Stimulated activated CD4-positive, alpha-beta T cell treated with anti-CD3 and anti-CD28 coated beads, TNF-alpha, amount 100 ng/mL, for 24 hours (primary cell): ENCODE measurements at places on chromosomes 7 and 10.

DNA sequence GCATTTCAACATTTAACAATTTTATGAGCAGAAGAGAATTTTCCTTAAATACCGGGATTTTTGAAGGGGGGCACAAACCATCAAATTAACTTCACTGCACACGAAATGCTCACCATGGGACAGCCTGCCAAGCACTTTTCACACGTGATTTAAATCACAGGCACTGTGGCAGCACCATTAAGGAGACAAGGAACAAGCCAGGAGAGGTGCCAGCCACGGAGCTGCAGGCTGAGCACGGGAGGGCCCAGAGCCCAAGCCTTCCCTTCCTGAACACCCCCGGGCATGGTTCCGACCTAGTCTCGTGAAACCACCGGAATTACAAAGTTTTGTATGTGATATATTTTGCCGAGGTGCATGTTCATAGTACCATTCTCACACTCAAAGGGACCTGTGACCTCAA, 13.4 kb downstream of the PITRM1 start:
- DNase-seq = no peak

DNA sequence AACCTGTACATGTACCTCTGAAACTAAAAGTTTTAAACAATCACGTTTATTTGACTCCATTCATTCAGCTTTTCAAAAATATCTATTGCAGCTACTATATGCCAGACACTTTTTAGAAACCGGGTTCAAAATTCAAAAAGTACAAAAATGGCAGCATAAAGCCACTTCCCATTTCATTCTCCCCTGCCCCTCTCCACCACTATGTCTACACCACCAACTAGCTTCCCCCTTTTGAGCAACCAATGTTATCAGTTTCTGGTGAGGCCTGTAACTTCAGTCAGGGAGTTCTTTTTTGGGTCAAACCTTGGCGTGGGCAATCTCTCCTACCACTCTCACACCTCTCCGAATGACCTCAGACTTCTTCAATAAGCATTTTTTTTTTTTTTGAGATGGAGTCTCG, 11.5 kb upstream of the HHEX start:
- no peak for DNase-seq

GRCh38 chr10:11602919-11603523, 8.4 kb downstream of the USP6NL start:
- no peak for DNase-seq

- no peak for DNase-seq
These were observed 35.9 kb upstream of the CCSER2 start for GRCh38 chr10:84292502-84292901.

DNA sequence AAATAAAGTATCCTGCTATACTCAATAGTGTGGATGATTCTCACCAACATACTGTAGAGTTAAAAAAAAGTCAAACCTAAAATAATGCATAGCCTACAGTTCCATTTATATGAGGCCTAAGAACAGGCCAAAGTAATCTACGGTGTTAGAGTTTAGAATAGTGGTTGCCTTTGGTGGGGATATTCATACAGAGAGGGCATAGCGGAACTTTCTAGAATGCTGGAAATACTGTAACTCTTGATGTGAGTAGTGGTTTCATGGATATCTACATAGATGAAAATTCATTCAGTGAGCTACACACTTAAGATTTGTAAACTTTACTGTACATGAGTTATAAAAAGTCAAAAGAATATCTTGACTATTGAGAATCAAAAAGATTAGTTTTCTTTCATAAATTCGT, 349.9 kb upstream of the NFE2L3 start:
- no peak for DNase-seq

DNA sequence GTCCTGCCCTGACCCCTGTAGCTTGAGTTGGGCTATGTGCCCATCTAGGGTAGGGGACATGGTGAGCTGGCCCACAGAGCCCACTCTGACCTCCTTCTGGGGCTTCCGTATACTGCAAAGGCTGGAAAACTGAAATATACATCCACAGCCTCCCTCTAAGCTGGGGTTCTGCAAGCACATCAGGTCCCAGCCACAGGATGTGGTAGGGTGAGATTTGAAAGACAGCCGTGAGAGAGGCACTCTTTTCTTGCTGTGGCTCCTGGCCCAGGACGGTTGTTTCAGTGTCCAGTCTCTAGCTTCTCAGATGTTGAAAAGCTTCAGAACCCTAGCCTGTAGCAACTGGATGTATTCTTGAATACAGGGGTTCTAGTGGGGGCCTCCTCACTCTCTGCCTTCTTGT, 60.1 kb upstream of the ADRB1 start:
- DNase-seq = no peak

DNA sequence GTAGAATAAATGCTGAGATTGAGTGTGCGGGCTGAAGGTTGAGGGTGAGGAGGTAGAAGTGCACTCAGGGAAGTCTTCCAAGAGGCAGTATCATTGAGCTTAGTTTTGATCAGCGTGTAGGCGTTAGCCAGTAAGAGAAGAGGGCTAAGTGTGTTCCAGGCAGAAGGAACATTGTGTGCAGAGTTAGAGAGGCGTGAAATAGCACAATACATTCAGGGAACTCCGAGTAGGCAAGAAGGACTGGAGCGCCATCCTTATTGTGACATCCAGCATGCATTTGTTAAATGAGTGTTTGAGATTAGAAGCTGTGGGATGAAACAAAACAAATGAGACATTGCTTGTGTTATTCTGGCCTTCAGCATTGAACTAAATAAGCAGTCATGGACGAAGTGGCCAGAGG, 140.9 kb upstream of the MKLN1 start:
- no peak for DNase-seq

GRCh38 chr10:129102906-129103693, 363.9 kb upstream of the MGMT start:
- DNase-seq = no peak

DNA sequence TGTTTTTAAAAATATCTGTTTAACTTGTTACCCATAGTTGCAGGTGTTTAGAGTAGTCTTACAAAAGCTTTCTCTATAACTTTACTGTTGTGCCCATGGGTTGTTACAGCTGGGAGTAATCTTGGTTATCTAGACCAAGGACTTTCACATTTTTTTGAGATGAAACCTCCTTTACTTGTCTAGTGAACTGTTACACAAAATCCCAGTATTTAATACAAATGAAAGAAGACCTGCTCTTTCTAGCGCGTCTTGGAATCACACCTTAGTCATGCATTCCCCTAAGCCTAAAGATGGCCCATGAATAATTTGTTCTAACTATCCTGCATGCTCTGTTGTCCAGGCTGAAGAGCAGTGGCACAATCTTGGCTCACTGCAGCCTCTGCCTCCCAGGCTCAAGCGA, 38.0 kb downstream of the CSGALNACT2 start:
- DNase-seq = no peak

- no peak for DNase-seq
These were observed 645 bp downstream of the SLC26A4 start for GRCh38 chr7:107661081-107661864.

- DNase-seq = no peak
These were observed 212.8 kb downstream of the ADARB2 start for GRCh38 chr10:1524540-1524939.

- DNase-seq = no peak
These were observed 6.1 kb upstream of the FGL2 start for GRCh38 chr7:77205706-77206105.

- no peak for DNase-seq
These were observed 6.8 kb upstream of the ANKRD22 start for GRCh38 chr10:88858491-88858890.

DNA sequence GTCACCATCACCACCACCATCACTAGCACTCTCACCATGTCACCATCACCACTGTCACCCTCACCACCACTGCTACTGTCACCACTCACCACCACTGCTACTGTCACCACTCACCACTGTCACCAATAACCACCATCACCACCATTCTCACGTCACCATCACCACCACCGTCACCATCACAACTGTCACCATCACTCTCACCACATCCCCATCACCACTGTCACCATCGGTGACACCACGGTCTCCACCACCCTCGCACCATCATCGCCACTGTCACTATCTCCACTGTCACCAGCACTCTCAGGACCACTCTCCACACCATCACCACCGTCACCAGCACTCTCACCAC, 130.4 kb downstream of the MAD1L1 start:
- no peak for DNase-seq

DNA sequence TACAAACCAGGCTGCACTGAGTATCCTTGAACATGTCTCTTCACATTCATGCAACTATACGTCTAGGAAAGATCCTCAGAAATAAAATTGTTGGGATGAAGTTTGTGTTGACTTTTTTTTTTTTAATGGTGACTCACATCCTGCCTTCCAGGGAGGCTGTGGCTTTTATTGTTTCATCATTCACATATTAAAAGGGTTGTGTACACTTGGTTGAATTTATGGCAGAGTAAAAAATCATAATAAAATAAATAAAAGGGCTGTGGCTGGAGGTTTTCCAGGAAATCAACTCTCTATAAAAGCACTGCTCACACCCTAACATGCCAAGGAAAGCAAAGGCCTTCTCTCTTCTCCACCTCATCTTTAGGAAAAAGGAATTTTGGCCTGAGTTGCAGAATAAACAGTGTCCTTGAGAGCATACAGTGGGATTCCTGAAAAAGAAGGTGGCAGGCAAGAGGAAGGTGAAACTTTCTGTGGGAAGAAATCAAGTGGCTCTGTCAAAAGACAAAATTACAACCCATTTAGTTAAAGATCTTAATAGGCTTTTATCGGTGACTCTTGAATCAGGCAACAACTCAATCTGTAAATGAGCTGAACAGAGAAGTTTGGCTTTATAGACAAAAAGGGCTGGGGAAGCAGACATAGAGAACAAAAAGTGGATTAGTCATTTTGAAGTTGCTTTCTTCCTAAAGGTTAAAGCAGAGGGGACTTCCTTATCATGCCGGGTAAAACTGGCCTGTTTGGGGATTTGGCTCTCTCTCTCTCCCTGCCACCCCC, 41.6 kb upstream of the FHIP2A start:
- DNase-seq = no peak

DNA sequence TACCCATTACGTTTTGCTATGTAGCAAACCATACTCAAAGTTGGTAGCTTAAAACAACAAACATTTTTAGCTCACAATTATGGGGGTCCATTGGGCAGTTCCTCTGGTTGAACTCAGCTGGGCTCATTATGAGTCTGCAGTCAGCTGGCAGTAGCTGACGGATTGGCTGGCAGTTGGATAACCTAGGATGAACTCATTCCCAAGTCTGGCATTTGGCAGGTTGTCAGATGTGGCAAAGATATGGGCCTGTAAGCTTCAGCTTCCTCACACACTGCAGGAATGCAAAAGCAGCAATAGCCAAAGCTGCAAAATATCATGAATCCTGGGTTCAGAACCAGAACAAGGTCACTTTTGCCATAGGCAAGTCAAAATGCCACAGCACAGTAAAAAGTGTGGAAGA, 412.2 kb upstream of the SORCS1 start:
- DNase-seq = no peak

DNA sequence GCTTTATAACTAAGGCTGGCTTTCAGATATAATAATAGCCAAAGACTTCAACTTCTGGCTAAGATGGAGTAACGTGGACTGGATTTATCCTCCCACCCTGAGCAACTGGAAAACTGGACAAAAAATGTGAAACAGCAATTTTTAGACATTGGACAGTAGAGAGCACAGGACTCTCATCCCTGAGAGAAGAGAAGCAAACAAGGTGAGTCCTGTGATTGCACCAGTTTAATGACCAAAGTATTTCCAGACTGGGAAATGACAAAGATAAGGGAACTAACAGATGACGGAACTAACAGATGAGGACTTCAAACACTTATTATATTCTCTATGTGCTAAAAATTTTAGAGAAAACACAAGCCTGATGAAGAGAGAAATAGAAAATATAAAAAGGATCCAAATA, 175.7 kb upstream of the SLC25A13 start:
- DNase-seq = no peak

- DNase-seq = no peak
These were observed 57.8 kb downstream of the HHEX start for GRCh38 chr10:92747600-92747999.

- DNase-seq = no peak
These were observed 68.7 kb downstream of the ARHGAP22 start for GRCh38 chr10:48536156-48536500.

DNA sequence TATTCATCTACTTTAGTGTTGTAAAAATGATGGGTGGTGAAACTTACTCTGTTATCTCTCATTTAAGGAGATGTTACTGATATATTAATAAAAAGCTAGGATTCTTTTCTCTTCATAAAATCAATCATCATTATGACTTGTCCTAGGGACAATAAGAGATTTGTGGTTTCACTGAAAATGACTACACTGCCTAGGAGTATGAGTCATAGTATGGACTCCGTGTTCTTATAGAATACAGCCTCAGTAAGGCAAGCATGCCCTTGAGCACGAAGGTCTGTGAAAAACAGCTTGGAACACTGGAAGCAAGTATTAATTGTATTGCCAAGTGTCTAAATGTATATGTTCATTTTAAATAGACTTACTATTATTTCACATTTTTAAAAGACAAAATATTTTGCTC, 749.2 kb upstream of the PCDH15 start:
- DNase-seq = no peak

DNA sequence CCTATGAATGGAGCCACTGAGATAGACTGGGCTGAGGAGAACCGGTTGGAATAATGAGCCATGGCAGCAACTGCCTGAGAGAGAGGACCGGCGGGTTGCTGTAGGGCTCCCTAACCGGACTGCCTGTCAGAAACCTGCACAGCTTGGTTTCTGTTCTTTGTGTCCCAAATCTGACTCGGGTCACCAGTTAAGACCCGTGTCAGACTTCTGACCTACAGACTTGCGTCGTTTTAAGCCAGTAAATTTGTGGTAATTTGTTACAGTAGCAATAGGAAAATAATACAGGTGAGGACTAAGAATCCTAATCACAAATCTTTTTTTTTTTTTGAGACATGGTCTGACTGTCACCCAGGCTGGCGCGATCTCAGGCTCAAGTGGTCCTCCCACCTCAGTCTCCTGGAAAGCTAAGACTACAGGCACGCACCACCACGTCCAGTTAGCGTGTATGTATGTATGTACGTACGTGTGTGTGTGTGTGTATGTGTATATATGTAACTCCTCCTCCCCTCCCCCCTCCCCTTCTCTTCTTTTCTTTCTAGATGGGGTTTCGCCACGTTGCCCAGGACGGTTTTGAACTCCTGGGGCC, 672 bp upstream of the DDX56 start:
- no peak for DNase-seq

DNA sequence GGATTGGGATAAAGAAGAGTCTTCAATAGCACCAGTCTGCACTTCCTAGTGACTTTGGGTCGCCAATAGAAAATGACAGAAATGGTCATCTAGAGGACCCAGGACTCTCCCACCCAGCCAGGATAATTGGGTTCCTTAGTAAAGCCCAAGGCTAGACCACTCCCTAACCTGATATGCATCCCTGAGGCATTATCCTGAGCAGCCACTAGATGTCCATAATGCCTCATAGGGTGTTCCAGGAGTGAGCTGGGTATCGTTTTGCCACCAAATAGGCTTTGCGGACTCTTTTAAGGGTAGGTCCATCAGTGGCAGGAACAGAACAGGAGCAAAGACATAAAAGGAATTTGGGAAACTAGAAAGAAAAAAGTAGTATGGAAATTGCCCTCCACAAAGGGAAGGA, 4.5 kb upstream of the LRRC4 start:
- no peak for DNase-seq
